SK-N-SH (cell line): ENCODE measurements at places on chromosomes 16 and 17.

GRCh38 chr17:62693616-62694409 lies 66.3 kb downstream of the MRC2 start:
- DNase-seq, result no peak

GRCh38 chr17:39365872-39366271 lies 35.6 kb downstream of the FBXL20 start:
- DNase-seq, result no peak

GRCh38 chr17:59154292-59154720 lies 680 bp downstream of the SKA2 start:
- peak; percentile 53 for DNase-seq

- no peak for DNase-seq
These were observed 415 bp downstream of the ABCA5 start for GRCh38 chr17:69326377-69327059.

DNA sequence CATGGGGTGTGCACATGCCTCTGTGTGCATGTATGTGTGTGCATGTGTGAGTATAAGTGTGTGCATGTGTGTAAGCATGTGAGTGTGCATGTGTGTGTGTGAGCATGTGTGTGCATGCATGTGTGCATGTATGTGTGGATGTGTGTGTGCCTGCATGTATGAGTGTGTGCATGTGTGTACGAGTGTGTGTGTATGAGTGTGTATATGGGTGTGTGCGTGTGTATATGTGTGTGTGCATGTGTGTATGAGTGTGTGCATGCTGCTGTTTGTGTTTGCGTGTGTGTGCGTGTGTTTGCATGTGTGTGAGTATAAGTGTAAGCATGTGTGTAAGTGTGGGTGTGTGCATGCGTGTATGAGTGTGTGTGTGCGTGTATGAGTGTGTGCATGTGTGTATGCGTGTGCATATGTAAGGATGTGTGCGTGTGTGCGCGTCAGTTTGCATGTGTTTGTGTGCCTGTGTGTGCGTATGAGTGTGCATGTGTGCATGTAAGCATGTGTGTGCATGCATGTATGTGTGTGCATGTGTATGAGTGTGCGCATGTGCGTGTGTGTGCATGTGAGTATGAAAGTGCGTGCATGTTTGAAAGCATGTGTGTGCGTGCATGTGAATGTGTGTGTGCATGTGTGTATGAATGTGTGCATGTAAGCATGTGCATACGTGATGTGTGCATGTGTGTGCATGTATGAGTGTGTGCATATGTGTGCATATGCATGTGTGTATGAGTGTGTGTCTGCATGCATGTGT lies 8.6 kb downstream of the TPSD1 start:
- DNase-seq, result no peak
